Psoas muscle (tissue), 8 donors: ENCODE measurements at places on chromosomes 3 and 15.

GRCh38 chr3:157166561-157166960 lies 6.6 kb upstream of the CCNL1 start:
- DNase-seq = no peak

GRCh38 chr3:188092648-188093047 lies 61.3 kb upstream of the LPP start:
- no peak for DNase-seq

GRCh38 chr3:113685124-113685523 lies 11.3 kb downstream of the USF3 start:
- no peak for DNase-seq

- DNase-seq = no peak
Measured at GRCh38 chr3:59545374-59545773, 495.5 kb upstream of the CFAP20DC start.

GRCh38 chr3:197076415-197076814 lies 46.8 kb upstream of the MELTF start:
- DNase-seq = no peak
